ENCODE measurements at places on chromosomes 5 and 9. TPM values are rescaled to one million over a fixed set of nuclear protein-coding genes. Genes with fewer than 3 reads are reported as not detected.
A peak's percentile ranks its signal among the peaks of the same experiment; 100 is the strongest.

Gene ISCA1
- total RNA-seq = 60.0 TPM

Gene DMGDH
- not detected for total RNA-seq

Gene SLC6A7
- total RNA-seq = not detected

Gene C5
- 2.4 TPM for total RNA-seq

Gene BARHL1
- not detected for total RNA-seq

Gene DOCK8
- not detected for total RNA-seq

Gene MOB3B
- total RNA-seq = not detected

DNA sequence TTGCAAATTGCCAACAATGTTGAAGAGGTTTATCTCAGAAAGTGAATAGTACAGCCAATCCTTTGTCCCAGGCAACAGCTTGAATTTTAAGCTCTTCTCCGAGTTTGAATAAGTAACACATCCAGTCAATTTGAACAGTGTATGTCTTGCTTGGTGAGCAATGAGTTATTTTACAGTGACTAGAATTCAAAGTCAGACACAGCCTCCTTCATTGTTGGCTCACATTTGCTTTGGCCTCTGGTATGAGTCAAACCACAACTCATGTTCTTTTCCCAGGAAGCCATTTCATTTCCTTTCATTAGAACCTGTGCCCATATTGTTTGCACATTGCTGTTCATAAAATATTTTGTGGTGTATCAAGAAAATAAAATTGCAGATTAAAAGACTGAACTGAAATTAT lies 622.0 kb upstream of the DAB2 start:
- no peak for DNase-seq

DNA sequence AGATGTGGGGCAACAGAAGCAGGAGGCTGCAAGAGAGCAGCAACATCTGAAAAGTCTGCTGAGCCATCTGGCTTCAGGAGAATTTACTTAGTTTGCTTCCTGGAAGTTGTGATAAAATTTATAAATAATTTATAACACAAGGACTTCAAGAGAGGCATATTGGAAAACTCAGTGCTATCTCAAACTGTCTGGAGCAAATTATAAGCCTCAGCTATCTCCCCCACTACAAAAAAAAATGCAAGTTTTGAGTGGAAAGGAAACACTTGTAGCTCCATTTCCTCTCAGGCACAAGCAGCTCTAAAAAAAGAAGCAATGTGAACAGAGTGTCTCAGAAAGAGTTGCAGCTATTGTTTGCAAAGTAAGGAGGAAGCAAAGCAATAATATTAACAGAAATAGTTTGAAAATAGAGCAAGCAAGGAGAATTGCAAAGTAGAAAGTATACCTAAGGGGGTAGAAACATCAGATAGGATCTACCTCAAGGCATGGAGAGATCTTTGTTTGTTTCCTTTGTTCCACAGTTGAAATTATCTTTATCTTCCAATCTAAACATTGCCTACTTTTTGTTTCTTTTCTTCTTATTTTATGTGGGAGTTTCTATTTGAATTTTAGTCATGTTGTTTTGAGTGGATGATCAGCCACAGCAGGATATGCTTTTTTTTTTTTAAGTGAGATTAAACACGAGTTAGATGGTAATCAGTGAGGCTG lies 55.9 kb upstream of the IL6ST start:
- DNase-seq = no peak

GRCh38 chr5:112737070-112737462 lies 619 bp upstream of the APC start:
- no peak for DNase-seq

- DNase-seq = peak; percentile 28
Measured at GRCh38 chr5:6319116-6319515, 59.2 kb downstream of the MED10 start.

GRCh38 chr5:166961028-166961427 lies 1330.4 kb upstream of the WWC1 start:
- no peak for DNase-seq

DNA sequence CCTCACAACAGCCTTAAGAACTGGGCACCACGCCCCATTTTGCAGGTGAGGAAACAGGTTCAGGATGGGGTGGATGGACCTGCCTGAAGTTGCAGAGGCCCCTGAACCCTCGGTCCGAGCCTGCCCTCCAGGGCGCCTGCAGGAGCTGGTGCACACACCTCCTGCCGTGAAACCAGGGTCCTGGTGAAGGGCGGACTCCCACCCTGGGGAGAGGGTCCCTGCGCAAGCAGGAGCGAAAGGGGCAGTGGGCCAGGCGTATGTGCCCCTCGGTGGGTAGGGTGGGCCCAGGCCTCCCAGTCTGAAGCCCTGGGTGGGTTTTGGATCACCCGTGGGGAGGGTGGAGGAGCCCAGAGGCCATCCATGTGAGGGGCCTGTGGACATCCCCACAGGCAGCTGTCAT lies 37.9 kb downstream of the HK3 start:
- DNase-seq = no peak

GRCh38 chr5:135372654-135373381 lies 26.2 kb downstream of the MACROH2A1 start:
- DNase-seq = no peak

- no peak for DNase-seq
Measured at GRCh38 chr5:1818784-1819183, 17.6 kb downstream of the NDUFS6 start.

DNA sequence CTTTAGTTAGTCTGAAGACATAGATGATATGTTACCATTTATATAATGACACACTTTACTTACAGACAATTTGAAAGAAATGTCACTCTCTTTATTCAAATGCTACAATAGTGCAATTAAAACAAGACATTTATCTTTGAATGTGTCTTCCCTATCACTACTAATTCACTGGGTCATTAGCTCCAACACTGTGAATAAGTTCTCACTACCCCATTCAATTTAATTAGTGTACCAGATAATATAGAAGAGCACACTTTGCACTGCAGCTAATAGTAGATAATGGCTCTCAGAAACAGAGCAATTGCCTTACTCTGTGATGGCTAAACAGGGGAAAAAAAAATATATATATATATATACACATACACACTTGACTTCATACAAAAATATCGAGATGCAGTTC lies 497.0 kb downstream of the DTWD2 start:
- DNase-seq = no peak

- DNase-seq = no peak
Measured at GRCh38 chr5:145979270-145980223, 43.2 kb downstream of the SH3RF2 start.

GRCh38 chr5:65482296-65482735 lies 596 bp upstream of the ADAMTS6 start:
- DNase-seq = peak; percentile 70

DNA sequence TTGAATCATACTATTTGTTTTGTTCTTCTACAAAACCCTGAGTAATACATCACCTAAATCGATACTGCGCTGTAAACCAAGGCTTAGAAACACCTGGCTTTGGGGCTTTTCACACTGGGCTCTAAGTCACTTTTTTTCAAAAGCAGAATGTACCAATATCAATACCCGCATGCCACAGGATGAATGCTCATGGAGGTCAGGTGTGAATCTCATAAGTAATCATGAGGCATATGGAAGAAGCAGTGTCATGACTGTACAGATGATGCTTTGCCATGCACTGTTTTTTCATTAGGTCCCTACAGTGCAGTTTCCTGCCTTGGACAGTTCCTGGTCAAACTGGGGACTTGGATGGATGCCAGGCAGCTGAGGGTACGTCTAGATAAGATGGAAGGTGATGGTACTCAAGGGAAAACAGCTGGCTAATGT lies 49.0 kb upstream of the ATG10 start:
- no peak for DNase-seq

DNA sequence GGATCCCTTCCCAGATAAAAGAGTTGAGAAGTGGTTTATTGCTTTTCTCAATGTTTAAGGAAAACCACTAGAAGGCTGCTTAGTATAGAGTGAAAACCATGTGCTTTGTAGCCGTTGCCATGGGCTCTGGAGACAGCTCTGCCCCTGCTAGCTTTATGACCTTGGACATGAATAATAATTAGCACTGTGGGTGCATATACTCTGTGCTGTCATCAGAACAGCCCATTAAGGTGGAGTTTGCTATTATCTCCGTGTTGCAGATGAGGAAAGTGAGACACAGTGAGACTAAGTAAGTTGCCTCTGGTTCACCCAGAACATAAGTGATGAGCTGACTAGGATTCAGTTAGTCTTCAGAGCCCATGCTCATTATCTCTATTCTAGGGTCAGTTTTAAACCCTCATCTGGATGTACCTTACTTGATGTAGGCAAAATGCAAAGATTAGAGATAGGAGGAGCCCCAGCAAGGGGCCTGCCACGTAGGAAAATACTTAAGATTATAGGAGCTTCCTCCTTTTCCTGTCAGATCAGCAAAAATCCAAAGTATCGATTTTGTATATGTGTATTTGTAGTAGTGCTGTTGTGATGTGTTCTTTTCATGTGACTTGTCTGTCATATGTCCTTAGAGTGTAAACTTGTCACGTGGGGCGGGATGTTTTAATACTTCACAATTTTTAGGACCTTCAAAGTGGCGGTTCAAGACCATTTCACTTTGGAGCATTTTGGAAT lies 102.5 kb downstream of the TLE4 start:
- no peak for DNase-seq

DNA sequence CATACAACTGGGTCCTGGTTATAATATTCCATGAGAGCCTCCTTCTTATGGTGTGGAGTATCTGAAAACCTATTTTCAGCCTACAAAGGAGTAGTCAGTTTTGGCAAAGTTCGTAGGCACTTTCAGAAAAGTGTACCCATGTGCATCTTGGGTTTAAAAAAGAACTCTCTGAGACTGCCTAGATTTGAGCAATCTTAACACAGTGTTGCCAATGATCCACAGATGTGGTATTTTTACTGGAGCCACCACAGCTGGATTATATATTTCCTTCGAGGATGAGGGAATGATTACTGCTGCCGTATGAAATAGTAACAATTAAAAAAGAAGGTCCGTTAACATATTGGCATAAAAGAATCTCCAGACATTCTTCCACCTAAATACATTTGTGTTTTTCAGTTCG lies 1.1 kb downstream of the PALM2AKAP2 start:
- no peak for DNase-seq

- no peak for DNase-seq
Measured at GRCh38 chr5:35561396-35561795, 56.3 kb upstream of the SPEF2 start.

- no peak for DNase-seq
Measured at GRCh38 chr5:78056901-78057514, 237.5 kb downstream of the AP3B1 start.

DNA sequence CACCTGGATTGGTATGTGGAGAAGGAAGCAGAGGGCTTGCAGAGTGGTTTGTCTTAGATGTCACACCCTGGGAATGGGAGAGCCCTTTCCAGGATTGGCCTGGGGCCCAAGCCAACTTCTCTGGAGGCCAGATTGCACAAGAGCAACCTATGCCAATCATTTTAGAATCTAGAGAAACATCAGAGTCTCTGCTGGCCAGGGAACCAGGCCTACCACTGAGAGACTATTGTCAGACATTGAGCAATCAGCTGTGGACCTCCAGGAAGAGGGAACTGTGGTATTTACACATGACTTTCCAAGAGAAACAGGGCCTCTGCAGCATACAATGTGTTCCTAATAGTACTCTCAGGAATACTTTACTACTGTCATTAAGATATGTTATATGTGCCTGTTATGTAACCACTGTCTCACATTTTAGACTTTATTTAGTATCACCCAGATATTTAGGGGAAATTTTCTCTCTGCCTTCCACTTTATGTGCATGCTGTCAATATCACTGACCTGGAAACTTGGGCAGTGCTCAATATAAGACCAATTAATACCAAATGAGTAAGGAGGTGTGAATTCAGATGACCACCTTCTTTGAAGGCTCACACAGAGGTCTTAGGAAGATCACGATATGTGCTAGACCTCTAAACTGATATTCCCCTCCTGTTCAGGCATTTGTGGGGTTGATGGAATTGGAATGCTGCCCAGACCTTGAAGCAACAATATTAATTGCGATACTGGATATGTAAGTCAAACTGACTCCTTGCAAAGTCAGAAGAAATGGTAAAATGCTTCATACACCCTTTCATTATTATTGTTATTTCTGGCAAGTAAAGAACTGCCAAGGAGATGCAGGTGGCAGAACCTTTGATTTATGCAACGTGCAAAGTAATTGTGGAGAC lies 20.5 kb upstream of the CCL28 start:
- peak; percentile 60 for DNase-seq

DNA sequence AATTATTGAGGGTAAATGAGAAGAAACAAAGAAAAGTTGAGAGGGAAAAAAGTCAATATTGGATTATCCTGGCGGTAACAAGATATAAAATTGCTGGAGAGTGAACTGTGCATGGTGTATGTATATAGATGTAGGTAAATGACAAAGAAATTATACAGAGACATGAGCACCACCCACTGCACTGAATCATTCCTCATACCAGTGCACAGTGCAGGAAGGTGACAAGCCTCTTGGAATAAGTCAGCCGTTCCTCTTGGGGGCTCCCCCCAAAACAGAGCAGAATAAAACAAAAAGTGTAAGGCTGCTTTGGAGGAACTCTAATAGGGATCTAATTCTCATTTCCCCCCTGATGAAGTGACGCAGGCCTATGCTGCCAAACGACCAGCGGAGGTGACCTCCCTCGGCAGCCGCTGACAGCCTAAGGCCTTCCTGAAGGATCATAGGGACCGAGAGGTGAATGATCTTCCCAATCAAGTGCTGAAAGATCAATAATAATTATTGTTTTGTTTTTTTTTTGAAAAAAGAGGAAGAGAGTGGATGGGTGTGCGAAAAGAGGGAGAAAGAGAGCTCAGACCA lies 245.0 kb downstream of the PSAT1 start:
- no peak for DNase-seq

- no peak for DNase-seq
Measured at GRCh38 chr5:165029099-165029870, 1523.9 kb downstream of the MAT2B start.
